ENCODE measurements at places on chromosomes 3 and 15. TPM values are rescaled to one million over a fixed set of nuclear protein-coding genes. Genes with fewer than 3 reads are reported as not detected.
A peak's percentile ranks its signal among the peaks of the same experiment; 100 is the strongest.

TRIM42 gene
- total RNA-seq = not detected

PLA2G4B gene
- 1.4 TPM for total RNA-seq

SCAANT1 gene
- not detected for total RNA-seq

PIGBOS1 gene
- 30.2 TPM for total RNA-seq

TM4SF18 gene
- total RNA-seq = not detected

LMLN gene
- total RNA-seq = 3.4 TPM

THSD4 gene
- 50.6 TPM for total RNA-seq

GRCh38 chr3:81472600-81473362, 288.7 kb downstream of the GBE1 start:
- no peak overlapping the region for H3K4me3 ChIP-seq
- H3K36me3 ChIP-seq = no peaks in the 10 kb centered on the region
- DNase-seq = no peak

GRCh38 chr3:160935413-160936095, 169.6 kb downstream of the B3GALNT1 start:
- H3K27ac ChIP-seq = no peak overlapping the region
- H3K4me3 ChIP-seq = no peak overlapping the region
- H3K27me3 ChIP-seq = 0 out of 2 replicates have a peak, but pooled peaks cover 5% of the 10 kb centered on the region
- peaks cover 19% of the 10 kb centered on the region for H3K4me1 ChIP-seq
- no peak for DNase-seq

DNA sequence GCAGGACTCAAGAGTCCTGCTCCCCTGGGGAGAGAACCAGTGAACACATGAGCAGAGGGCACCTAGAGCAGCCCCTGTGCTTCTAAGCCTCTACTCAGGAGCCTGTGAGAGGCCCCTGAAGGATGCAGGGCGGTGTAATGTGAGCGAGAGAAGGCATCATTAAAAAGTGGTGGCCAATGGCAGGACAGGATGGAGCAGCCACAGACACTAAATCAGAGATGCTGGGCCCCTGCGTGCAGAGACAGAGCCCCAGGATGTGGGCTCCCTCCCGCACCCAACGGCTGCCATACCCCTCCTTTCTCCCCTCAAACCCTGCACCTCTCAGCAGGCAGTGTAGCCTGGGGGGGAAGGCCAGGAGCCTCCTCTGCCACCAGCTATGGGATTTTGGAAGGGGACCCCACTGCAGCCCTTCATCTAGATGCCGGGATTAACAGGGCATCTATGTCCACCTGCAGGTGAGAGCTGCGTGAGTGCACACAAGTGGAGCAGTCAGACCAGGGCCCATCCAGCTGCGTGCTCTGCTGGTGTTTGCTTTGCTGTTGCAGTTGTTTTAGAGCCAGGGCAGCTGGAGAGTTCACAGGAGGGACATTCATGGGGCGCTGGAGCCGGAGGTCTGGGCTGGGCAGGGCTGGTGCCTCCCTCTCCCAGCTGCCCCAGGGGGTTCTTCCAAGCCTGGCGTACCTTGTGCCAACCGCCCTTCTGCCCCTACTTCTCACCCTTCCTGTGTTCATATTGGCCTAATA, 5.1 kb upstream of the IQSEC1 start:
- H3K36me3 ChIP-seq = no peaks in the 10 kb centered on the region
- H3K27me3 ChIP-seq = peaks cover 68% of the 10 kb centered on the region
- no peak for DNase-seq
- no peak overlapping the region for H3K27ac ChIP-seq
- H3K4me3 ChIP-seq = no peak overlapping the region

DNA sequence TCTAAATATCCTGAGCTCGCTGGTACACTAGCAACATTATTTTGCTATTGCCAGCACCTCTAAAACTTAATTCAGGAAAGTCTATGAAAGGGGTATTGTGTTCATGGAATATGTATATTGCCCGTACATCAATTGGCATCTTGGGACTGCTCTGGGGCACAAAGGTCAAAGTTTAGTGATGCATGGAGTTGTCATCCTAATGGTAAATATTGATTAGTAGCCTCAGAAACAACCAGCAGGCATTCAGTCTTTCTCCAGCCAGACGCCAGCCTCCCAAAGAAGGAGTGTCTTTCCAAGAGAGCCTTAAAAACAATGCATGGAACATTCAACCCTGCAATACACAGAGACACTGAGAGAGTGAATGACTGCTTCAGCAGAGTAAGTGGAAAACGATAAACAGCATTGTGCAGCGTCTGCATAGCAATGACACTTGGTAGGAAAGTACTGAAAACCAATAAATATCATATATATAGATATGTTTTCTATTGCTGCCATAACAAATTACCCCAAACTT, 377.3 kb downstream of the SHQ1 start:
- H3K27ac ChIP-seq = no peak overlapping the region
- no peak for DNase-seq
- H3K27me3 ChIP-seq = peaks cover 14% of the 10 kb centered on the region
- no peak overlapping the region for H3K4me3 ChIP-seq

GRCh38 chr3:21520106-21520963, 230.7 kb downstream of the ZNF385D start:
- no peak for DNase-seq
- H3K4me3 ChIP-seq = no peak overlapping the region
- peaks cover 9% of the 10 kb centered on the region for H3K4me1 ChIP-seq
- no peaks in the 10 kb centered on the region for H3K36me3 ChIP-seq

- peaks cover 22% of the 10 kb centered on the region for H3K4me1 ChIP-seq
- no peak overlapping the region for H3K27ac ChIP-seq
- H3K4me3 ChIP-seq = no peak overlapping the region
- H3K36me3 ChIP-seq = no peaks in the 10 kb centered on the region
- no peak for DNase-seq
These were observed 93.9 kb downstream of the EOMES start for GRCh38 chr3:27628026-27628750.

DNA sequence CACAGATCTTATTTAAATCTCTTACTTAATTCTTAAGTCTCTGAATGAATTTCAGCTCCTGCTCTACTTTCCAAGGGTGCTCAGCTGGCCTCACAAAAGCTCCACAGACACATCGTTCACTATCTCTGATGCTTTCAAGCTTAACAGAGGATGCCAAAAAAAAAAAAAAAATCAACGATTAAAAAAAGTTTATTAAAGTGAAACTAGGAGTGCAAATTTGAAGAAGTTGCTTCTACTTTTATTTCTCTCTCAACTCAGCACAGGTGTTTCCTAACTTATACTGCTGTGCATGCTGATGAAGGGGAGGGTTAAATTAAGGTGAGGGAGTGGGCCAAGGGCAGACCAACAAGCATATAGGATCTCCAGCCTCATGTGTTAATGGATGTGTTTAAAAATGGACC, 157.2 kb downstream of the TIGIT start:
- H3K4me1 ChIP-seq = peaks cover 36% of the 10 kb centered on the region
- H3K4me3 ChIP-seq = peak overlapping the region; percentile 59
- no peaks in the 10 kb centered on the region for H3K27me3 ChIP-seq
- no peaks in the 10 kb centered on the region for H3K36me3 ChIP-seq

- H3K4me3 ChIP-seq = no peak overlapping the region
- H3K36me3 ChIP-seq = no peaks in the 10 kb centered on the region
These were observed 54.5 kb downstream of the SATB1 start for GRCh38 chr3:18370672-18371071.

GRCh38 chr3:164459521-164460151, 618.7 kb downstream of the SI start:
- no peaks in the 10 kb centered on the region for H3K4me1 ChIP-seq
- H3K36me3 ChIP-seq = no peaks in the 10 kb centered on the region
- H3K27ac ChIP-seq = no peak overlapping the region
- no peak overlapping the region for H3K4me3 ChIP-seq
- H3K27me3 ChIP-seq = no peaks in the 10 kb centered on the region
- DNase-seq = no peak

DNA sequence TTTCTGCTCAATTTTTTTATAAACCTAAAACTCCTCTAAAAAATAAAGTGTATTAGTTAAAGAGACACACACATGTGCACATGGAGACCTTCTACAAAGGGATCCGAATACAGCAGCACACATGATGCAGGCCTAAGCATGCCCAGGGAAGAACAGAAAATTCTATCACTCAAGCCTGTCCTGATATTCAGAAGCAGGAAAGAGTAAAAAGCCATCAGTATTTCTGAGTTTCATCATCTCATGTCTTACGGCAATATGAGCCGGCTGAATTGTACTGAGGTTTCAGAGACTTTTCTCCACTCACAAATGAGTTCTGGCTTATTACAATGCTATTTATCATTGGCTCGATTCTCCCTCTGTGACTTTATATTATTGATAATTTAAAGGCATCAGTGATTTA, 97.5 kb downstream of the CADPS start:
- no peaks in the 10 kb centered on the region for H3K36me3 ChIP-seq
- no peak overlapping the region for H3K27ac ChIP-seq
- no peak for DNase-seq
- H3K4me1 ChIP-seq = no peaks in the 10 kb centered on the region
- H3K27me3 ChIP-seq = no peaks in the 10 kb centered on the region
